ENCODE measurements at places on chromosomes 2 and 18.

DNA sequence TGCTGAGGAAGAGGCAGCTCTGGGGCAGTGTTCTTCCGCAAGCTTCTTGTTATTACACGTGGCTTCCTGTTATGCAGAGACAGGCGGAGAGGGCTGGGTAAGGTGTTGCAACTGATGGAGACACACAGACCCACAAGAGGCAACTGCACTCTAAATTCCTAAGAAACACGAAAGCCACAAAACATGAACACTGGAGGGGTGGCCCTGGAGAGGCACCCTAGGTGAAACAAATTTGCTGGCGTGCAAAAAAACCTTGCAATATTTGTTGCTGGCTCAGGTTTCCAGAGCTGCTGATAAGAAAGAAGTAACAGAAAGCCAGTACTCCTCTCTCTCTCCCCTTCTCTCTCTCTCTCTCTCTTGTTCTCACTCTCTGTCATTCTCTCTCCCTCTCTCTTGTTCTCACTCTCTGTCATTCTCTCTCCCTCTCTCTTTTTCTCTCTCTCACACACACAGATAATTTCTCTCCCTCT lies 31.8 kb downstream of the ARHGAP25 start:
- peak; percentile 77 for DNase-seq

GRCh38 chr18:2958819-2959298 lies 54.1 kb downstream of the LPIN2 start:
- DNase-seq, result peak; percentile 56

DNA sequence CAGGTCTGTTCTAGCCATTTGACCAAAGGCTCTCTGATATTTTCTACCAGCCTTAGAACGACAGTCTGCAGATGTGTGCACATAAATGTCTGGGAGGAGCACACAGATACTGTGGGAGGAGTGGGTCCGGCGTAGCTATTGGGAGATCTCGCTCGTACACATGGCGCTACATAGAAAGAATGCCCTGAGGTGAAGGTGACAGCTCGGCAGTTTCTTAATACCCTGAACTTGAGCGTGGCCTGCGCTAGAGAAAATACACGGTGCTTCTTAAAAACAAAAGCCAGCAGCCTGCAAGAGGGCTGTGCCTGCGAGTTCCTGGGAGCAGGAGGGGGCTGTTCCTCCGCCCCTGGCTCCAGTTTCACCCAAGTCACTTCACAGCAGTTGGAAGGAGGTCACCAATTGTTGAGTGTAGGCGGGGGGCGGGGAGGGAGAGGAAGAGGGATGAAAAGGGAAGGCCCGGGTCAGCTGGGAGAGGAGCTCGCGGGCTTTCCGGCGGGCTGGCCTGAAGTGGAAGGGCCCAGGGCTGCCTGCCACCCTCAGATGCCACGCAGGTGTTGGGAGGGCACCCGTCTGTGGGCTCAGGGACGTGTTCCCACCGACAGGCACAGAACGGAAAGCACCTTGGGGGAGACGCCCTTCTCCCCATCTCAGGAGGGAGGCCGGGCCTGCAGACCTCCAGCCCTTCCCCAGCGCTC lies 124.7 kb upstream of the ZNF516 start:
- no peak for DNase-seq

GRCh38 chr2:86675511-86676015 lies 44.5 kb upstream of the RMND5A start:
- peak; percentile 25 for DNase-seq

GRCh38 chr2:39679805-39680204 lies 14.1 kb downstream of the TMEM178A start:
- no peak for DNase-seq

All from CD4-positive, alpha-beta T cell treated with Interleukin-1 beta for 1 hour (primary cell).